ENCODE measurements at places on chromosomes 12 and 14.
A peak's percentile ranks its signal among the peaks of the same experiment; 100 is the strongest.

DNA sequence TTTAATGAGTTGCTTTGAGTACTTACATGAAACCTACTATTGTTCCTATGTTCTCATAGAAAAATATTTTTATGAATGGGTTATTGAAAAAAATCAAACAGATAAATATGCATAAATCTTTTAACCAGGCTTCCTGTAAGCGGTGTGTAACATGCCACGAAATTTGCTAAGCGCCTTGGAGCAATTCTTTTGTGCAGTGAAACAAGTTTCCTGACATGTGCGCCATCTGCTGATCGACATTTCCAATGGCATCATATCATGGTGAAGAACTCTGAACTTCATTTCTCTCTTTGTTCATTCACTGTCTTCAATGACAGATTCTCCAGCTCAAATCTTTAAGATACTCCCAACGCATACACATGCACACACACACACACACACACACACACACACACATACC, 145.6 kb upstream of the NAV3 start:
- DNase-seq = peak; percentile 5

DNA sequence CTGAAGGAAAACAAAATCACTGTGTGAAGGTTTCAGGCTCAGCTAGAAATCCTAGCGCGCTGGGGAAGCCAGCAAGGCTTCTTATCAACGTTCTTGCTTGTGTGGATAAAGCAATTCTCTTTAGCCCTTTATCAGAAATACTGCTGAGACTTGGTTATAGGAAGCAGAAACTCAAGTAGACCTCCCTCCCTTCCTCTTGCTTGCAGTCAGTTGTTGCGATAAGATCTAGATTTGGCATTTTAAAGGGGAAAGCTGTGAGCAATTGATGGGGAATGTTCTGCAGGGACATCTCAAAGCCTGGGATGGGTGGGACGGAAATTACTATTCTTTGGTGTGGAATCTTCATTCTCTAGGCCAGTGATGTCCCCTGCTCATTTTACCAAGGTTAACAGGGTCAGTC, 76.4 kb upstream of the ANO4 start:
- DNase-seq = no peak

GRCh38 chr12:109378569-109378968, 30.9 kb downstream of the MYO1H start:
- DNase-seq = no peak

GRCh38 chr12:115683240-115683780, 594.2 kb downstream of the MED13L start:
- DNase-seq = no peak

DNA sequence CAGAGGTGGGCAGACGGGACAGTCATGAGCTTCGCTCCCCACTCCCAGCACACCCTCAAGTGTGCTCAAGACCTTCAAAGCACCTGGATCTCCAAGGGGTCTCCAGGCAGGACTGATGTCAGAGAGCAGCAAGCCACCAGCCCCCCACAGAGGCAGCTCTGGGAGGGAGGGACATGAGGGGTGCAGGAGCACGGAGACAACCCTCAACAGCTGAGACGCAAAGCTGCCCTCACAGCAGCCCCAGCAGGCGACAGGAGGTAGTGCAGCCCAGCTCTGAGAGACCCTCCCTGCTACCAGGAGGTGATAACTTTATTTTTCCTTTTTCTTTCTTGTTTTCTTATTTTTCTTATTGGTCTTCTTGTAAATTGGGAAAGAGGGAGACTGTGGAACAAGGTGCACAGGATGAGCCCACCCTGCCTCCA, 17.9 kb downstream of the SIVA1 start:
- peak; percentile 33 for DNase-seq

- no peak for DNase-seq
Observed at GRCh38 chr12:114995891-114996290, 311.9 kb upstream of the TBX3 start.

- DNase-seq = no peak
Observed at GRCh38 chr12:10634427-10634826, 21.0 kb upstream of the MAGOHB start.

- DNase-seq = peak; percentile 68
Observed at GRCh38 chr12:130880411-130880885, 8.6 kb downstream of the RAN start.

GRCh38 chr14:71529848-71530247, 402.4 kb upstream of the RGS6 start:
- no peak for DNase-seq

- DNase-seq = no peak
Observed at GRCh38 chr14:66503532-66503931, 4.4 kb upstream of the GPHN start.

DNA sequence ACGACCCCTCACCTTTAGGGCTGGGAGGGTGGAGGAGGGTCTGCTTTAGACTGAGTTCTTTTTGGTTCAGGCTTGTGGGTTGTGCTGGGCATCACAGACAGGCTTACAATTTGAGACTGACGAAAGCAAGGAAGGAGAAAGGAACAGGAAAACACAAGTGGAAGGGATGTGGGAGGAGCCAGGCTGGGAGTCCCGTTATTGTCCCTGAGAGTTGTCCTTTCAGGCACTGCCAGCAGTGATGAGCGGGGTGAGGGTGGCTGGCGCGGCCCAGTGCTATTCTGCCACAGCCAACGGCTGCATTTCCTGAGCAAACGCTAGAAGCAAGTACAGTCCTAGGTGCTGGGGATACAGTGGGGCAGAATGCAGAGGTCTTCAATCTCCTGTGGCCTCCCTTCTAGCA, 29.2 kb upstream of the TSPAN9 start:
- DNase-seq = no peak

- DNase-seq = peak; percentile 3
Observed at GRCh38 chr12:13343375-13343774, 146.8 kb downstream of the EMP1 start.

DNA sequence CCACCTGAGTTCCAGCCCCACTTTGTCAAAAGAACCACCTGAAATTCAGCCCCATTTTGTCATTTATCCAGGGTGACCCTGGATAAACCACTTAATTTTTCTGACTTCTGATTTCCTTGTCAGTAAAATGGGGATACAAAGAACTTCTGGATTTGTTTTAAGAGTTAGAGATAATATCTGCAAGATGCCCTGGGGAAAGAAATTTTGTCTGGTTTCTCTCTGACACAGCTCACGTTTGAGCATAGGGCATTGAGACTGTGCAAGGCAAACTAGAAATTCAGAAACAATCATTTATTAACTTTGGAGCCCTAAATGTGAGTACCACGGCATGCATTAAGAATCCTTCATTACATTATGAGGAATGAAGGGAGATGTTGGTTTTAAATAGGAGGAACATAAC, 37.2 kb downstream of the TMTC2 start:
- DNase-seq = no peak

DNA sequence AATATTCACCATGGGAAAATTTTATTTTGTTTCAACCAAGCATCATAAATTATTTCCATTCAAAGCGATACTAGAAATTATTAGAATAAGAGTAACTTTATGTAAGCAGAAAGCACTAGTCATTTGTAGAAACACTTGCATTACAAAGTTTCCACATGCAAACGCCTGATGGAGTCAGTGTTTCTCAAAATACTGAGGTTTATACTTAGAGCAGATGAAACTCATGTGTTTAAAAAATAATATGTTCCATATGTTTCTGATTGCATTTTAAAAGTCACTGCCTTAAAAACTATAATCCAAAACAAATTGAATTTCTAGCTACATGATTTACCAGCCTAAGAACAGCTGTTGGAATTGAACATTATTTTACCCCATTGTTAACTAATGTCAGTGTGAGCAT, 1246.4 kb downstream of the SLC16A7 start:
- no peak for DNase-seq

- DNase-seq = no peak
Observed at GRCh38 chr14:24184104-24184970, 4.3 kb downstream of the IPO4 start.

DNA sequence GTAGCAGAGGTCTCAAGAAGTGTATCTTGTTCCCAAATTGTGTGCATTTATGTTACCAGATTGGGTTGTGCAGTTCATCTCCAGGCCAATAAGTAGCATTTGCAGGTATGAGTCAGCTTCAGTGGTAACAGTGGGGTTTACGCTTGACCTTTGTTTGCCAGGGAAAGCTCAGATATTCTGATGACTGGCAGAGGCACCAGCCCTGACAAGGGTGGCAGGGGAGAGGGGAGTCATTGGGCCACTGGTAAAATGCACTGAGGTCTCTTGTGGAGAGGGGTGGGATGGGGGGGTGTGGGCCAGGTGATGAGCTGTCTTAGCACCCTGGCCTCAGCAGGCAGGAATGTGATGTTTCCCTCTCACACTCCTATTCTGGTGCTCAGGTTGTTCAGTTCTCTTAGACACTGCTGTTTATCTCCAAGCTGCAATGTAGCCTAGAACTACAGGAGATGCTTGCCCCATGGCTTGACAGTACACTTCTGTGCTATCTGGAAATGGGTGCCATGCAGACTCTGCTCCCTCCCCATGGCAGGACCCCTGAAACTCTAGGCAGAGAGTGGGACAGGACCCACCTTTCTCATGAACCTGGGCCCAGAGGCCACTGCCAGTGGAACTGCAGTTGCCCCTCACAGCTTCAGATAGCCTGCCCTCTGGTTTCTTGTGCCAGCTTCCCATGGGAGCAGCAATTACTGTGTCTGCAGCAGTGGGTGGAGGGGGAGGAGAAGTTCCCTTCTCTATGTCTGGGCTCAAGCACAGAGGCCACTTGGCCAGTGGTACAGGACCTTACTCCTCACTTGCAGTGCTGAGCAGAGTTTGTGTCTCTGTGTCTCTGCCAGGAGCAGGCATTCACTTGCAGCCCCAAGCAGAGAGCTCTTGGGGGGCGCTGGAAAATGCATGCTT, 31.9 kb downstream of the USP15 start:
- DNase-seq = peak; percentile 32

GRCh38 chr12:108270035-108270848, 68.9 kb downstream of the CMKLR1 start:
- no peak for DNase-seq

DNA sequence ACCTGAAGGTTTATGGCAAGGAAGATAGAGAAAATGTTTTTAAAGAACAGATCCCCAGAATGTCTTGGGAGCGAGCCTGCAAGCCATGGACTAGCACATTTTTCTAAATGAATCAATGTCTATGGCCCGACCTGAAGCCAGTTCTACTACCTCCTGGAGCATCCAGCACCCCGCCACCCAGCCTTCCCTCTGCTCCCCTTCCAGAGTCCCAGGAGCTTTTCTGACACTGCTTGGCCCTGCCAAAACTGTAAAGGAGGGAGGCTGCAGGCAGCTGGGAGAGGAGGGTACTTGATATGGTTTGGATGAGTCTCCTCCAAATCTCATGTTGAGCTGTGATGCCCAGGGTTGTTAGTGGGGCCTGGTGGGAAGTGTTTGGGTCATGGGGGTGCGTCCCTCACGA, 95.5 kb upstream of the FZD10 start:
- no peak for DNase-seq

GRCh38 chr12:131260954-131261353, 307.2 kb downstream of the ADGRD1 start:
- DNase-seq = no peak

DNA sequence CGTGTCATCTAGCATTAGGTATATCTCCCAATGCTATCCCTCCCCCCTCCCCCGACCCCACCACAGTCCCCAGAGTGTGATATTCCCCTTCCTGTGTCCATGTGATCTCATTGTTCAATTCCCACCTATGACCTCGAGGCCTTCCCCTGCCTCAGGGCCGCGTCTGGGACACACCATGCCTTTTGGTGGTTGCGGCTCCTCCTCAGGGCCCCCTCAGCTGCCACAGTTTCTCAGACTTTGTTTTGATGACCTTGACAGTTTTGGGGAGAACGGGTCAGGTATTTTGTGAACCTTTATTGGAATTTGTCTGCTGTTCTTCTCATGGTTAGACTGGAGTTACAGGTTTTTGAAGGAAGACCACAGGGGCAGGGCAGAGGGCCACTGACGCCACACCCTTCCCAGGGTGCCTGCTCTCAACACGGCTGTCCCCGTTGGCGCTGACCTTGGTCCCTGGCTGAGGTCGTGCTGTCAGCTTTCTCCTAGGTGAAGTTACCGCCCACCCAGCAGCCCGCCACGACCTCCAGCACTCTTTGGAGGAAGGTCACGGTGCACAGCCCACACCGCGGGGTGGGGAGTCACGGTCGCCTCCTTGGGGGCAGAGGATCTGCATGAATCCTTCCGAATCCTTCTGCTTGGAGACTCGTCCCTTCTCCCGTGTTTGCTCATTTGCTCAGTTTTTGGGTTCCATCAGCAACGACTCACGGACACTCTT, 130.5 kb downstream of the KIF26A start:
- DNase-seq = no peak

DNA sequence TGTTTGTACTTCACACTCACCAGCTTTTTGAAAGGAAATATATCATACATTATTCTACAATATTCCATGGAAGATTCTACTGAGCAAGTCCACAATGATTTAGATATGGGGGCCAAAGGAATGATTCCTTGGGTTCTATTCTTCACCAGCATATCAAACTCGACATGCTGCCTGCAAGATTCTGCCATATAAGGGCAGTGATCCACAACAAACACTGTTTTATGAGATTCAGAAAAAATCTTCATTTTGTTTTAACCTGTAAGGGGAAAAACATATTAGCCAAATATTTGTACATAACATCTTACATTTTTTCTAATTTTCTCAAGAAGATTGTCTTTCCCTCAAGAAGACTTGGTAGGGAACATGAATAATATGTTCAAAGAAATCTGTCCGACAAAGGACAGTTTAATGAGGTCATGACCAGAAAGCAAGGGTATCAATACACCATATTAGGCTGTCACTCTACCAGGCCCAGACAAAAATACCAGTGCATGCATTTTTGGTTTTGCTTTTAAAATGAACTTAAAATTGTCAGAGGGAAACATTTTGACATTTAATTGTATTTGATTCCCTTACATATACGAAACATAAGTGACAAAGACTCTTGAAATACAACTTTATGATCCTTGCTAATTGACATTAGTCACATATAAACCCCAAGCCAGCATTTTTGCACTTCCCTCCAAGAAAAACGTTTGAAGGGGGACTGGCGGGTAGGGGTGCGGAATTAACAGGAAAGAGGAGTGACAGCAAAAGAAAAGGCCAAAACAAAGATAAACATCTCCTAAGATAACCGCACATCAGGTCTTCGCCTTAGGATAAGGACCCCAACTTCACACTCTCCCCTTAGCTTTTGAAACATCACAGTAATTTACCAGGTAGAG, 980 bp downstream of the INTS13 start:
- peak; percentile 29 for DNase-seq

GRCh38 chr12:119649202-119649808, 18.6 kb upstream of the PRKAB1 start:
- DNase-seq = peak; percentile 41

GRCh38 chr12:62700091-62700880, 233.7 kb downstream of the MON2 start:
- no peak for DNase-seq
